Stimulated activated CD4-positive, alpha-beta T cell treated with anti-CD3 and anti-CD28 coated beads, Interleukin-1b, Interleukin-23, amount 100 ng/mL, for 4 hours (primary cell): ENCODE measurements at places on chromosomes 3 and 15.

GRCh38 chr3:148962513-148962912 is 28.8 kb upstream of the GYG1 start:
- DNase-seq, result no peak

GRCh38 chr15:44028349-44028748 is 166.7 kb downstream of the FRMD5 start:
- DNase-seq, result no peak

- DNase-seq, result no peak
Observed at GRCh38 chr3:100395679-100396431, 5.0 kb downstream of the TOMM70 start.

GRCh38 chr3:53624061-53624857 is 129.8 kb downstream of the CACNA1D start:
- no peak for DNase-seq

- no peak for DNase-seq
Observed at GRCh38 chr3:55272031-55272645, 215.0 kb downstream of the WNT5A start.

DNA sequence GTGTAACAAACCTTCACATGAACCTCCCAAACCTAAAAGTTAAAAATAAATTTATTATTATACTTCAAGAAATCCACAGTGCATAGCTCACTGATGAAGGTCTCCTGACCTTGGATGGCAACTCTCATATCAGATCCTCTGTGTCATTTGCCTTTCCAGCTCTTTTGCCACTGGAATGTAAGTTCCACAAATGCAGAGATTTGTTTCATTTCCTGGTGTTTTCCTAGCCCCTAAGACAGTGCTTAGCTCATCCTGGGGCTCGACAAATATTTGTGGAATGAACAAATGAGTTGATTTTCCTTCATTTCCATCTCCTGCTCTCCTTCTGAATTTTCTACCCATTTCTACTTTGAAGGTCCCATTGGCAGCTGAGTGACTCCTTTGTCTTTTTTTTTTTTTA is 56.0 kb downstream of the FRMD4B start:
- no peak for DNase-seq

GRCh38 chr3:35737527-35737926 is 98.2 kb downstream of the ARPP21 start:
- DNase-seq, result no peak

- no peak for DNase-seq
Observed at GRCh38 chr3:37189109-37189508, 14.7 kb upstream of the LRRFIP2 start.

DNA sequence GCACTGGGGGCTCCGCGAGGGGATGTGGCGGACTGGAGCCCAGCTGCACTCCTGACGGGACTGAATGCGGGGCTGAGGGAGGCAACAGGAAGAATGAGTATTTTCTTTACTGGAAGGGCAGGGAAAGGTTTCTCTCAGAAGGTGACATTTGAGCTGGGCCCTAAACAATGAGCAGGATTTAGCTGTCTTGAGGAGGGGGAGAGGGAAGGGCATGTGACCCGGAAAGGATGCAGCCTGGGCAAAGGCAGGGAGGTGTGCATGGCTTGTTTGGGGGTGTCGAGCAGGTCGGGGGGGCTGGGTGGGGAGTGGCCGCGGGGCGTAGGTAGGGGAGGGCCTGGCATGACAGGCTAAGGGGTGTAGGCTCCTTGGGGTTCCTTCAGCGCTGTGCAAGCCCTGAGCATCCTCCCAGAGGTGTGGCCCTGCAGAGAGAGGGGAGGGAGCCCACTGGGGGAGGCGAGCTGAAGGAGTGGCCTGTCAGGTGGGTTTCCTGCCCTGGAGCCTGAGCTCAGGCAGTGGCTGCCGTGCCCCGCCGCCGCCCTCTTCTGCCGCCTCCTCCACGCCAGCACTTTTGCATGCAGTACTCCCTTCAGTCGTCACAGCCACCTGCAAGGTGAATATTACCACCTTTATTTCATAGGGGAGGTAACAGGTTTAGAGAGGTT is 17.2 kb upstream of the ANKDD1A start:
- peak; percentile 40 for DNase-seq

GRCh38 chr15:78077053-78077870 is at the start of gene TBC1D2B:
TBC1D2B (minus strand) TSS chr15:78077711; CDS start chr15:78077652, 59 bp downstream.
- DNase-seq, result peak; percentile 72

- no peak for DNase-seq
Observed at GRCh38 chr15:40929660-40930429, 705 bp downstream of the DLL4 start.
